ENCODE measurements at places on chromosomes 3 and 15.

GRCh38 chr3:172846103-172846561 is 95.6 kb downstream of the ECT2 start:
- DNase-seq: no peak

GRCh38 chr3:73866846-73867245 is 242.1 kb upstream of the PDZRN3 start:
- DNase-seq: no peak

- DNase-seq: no peak
Observed at GRCh38 chr3:116314476-116314875, 130.8 kb downstream of the LSAMP start.

DNA sequence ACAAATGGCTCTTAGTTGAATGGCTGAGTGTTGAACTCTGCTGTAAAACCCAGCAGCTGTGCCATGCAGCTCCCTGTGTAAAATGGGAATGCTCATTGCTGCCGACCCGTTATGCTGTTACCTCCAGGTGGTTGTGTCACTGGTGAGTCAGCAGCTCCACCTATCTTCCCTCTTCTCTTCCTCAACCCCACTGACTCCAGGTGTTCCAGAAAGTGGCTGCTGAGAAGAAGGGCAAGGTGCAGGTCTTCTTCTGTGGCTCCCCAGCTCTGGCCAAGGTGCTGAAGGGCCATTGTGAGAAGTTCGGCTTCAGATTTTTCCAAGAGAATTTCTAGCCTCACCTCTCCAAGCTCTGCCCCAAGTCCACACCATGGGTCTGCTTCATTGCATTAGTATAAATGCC is 41.9 kb downstream of the NOX5 start:
- no peak for DNase-seq

GRCh38 chr15:79659691-79660090 is 227.6 kb downstream of the MINAR1 start:
- DNase-seq: no peak

DNA sequence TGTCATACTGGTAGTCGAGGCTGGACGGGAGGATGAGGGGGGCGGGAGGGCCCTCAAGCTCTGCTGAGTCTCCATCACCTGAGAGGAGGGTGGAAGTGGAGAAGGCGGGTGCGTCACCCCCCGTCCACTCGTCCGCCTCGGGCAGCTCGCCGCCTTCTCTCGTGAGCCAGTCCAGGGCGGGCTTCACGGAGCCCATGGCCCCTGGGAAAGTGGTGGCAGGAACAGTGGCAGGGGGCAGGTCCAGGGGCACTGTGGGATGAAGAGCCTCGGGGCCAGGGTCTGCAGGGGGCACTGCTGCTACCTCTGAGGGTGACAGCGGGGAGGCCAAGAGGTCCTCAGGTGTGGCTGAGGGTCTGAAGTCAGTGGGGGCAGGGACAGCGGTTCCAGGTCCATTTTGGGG is 10.3 kb downstream of the PLXNB1 start:
- no peak for DNase-seq

DNA sequence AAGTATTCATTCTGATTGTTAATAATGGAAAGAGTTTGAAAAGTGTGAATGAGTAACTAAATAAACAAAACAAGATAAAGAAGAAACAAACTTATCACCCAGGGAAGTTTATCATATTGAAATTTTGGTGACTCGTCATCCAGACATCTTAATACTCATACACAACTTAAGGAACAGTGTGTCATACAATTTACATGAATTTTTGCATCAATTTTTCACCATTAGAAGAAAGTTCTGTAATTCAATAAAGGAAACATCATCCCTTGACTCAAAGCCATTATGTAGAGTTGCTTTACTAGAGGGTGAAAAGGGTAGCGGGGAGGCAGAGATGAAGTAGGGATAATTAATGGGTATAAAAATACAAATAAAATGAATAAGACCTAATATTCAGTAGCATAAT is 536.2 kb downstream of the GRM7 start:
- DNase-seq: no peak

DNA sequence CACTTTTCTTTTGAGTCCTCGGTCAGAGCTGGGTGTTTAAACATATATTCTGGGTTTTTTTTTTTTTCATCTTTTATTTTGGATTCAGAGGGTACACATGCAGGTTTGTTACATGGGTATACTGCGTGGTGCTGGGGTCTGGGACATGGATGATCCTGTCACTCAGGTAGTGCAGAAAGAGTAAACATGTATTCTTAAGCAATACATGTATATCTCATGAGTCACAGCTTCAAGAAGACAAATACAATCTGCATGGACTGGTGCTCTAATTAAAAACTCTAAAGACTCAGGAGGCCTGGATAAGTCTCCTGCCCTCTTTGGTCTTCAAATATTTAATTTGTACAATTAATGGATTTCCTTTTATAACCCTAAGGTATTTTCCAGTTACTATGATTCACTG is 50.6 kb upstream of the PHLDB2 start:
- DNase-seq: no peak

DNA sequence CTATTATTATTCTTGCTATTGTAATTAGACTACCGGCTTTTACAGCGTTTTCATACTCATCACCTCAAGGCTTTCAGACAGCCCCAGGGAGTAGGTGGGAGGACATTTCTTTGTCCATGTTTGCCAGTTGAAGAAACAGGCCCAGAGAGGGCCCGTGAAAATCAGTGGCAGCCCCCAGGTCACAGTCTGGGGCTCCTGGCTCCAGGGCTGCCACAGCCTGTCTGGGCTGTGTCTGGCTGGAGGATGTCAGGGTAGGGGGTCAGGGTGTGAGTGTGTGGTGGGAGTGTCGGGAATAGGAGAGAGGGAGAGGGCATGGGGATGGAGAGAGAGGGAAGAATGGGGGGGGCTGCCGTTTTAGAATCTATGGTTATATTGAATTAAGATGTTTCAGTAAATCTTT is 118.2 kb upstream of the TLE3 start:
- DNase-seq: no peak

DNA sequence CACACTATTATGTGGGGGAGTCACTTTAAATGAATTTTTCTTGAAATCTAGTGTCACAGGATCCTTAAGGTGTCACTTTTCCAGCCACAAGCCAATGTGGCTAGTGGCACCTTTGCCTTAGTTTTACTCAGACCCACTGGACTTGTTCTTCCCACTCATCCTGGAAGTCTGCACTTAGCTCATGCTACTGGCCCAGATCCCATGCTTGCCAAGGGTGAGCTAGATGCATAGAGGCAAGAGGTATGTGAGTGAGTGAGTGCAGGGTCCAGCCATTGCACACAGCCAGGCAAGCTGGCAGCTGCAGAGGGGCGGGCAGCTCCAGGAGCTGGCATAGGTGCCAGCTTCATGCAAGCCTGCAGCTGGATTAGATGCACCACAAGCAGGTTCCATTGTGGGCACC is 81.0 kb downstream of the CGGBP1 start:
- no peak for DNase-seq

- no peak for DNase-seq
Observed at GRCh38 chr3:131623431-131623830, 120.7 kb upstream of the MRPL3 start.

DNA sequence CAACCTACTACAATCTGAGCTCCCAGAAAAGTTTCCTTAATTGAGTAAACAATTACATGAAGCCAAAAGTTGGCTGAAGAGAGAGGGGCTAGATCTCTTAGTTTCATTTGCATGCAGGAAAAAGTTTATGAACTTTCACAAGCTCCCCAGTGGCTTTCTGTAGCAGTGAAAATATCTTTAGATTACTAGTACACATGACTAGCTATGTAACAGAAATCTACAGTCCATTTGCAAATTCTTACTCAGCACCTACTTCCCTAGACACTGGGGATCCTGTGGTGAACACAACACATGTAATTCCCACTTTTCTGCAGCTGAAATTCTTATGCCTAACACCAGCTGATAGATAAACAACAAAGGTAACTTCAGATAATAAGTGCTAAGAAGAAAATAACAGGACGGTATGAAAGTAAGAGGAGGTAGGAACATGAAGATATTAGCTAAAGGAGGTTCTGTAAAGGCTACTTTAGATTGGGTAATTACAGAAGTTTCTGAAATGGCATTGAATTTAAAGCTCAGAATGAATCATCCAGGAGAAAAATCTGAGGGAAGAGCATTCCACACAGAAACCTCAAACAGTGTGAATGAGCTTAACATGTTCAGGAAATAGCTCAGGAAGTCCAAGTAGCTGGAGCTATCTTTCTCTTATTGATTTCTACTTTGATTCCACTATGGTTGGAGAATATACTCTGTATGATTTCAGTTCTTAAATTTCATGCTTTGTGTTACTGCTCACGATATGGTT is 204.8 kb downstream of the MAGI1 start:
- no peak for DNase-seq

GRCh38 chr3:146507331-146508120 is 36.9 kb downstream of the PLSCR1 start:
- DNase-seq: no peak

GRCh38 chr3:78976200-78976599 is 791.6 kb downstream of the ROBO1 start:
- no peak for DNase-seq

GRCh38 chr3:137792626-137793271 is 28.6 kb downstream of the SOX14 start:
- DNase-seq: no peak

DNA sequence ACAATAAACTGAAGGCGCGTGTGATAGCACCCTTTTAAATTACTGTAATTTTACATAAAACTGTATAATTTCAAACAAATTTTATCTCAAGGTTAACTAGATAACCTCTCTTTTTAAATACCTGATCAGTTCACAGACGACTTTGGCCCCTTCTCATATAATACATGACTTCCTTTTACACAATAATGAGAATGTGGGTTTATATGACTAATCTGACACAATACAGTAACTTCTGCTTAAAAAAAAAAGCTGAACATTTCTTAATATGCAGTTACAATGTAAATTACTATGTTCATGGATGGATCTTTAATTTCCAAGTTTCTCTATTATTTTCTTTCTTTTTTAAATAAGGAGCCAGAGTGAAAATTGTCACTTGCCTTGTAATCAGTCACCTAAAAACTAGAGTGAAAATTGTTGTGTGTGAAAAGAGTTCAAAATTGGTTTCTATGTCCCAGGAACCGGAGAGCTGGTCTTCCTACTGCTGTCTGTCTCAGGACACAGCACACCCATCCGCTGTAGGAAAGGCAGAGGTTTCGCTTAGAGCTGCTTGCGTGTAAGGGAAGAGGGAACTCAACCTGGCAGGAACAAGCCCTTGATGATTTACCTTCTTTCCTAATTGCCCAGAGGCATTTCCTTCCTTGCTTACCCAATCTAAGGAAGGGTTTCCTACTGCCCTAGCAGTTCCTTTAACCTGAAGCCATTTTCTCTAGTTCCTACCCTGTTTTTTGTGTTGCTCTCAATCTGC is 33.3 kb downstream of the PLD1 start:
- DNase-seq: no peak

- no peak for DNase-seq
Observed at GRCh38 chr3:11245827-11246662, 26.2 kb upstream of the ATG7 start.

DNA sequence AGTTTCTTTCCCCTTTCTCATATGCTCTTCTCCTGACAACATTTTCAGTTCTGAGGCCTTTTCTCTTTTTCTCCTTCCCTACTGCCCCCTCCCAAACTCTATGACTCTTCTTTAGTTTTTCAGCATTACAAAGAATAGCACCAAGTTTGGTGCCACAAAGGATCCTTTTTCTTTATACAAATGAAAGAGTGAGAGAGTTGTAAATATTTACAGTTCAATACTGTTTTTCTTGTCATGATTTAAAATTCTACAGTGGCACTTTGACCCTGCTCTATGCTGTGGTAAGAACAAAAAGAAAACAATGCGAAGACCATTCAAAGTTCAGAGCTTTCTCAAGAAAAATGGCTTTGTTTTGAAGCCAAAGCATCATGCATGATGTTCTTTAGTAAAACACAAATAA is 667.9 kb upstream of the SGO1 start:
- DNase-seq: no peak

- no peak for DNase-seq
Observed at GRCh38 chr3:36743826-36744225, 20.5 kb downstream of the DCLK3 start.

DNA sequence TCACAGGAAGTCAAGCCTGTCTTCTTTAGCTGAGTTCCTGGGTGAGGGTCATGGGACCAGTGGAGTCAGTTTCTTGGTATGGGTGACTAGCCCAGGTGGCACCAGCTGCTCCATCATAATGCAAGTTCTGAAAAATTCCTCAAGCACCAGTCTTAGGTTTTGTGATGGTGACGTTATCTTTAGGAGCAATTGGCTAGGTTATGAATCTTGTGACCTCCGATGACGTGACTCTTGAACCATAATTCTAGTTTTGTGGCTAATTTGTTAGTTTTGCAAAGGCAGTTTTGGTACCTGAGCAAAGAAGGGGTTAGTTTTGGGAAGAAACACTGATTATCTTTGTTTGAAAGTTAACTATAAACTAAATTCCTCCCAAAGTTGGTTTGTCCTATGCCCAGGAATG is 608.4 kb downstream of the VGLL3 start:
- DNase-seq: no peak

- no peak for DNase-seq
Observed at GRCh38 chr3:171343693-171344092, 116.5 kb downstream of the TNIK start.

DNA sequence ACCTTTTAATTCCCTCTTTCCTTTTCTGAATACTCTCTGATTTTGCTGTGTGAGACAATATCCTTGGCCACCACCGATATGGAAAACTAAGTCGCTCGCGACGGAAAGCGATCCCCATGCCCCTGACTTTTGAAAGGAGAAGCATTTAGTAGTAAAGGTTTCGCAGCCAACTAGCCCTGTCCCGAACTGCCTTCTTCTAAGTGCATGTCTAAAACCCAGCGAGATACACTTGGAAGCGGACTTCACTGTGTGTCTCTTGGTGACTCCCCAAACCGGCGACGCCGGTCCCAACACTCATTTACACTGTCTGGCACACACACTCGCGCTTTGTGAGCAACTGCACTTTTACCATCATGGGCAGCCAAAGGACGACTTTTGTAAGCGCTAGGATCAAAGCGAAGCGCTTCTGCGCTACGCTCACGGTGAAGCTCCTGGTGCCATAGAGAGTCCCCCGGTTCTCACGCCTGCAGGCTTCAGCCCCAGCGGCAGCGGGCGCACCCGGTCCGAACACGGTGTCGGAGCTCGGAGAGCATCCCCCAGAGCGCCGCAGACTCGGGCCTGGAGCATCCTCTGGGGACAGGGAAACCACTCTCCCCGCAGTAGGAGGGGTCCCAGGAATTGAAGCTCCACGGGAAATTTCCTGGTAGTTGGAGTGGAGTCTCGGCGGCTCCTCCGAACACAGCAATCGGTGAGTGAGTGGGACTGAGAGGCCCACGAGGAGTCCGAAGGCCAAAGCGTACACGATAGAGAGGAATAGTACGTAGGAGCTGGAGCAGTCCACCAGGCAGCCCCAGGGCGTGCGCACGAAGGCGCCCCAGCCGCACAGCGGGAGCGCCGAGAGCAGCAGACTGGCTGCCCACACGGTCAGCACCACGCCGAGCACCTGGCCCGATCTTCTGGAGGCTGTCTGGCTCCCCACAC is 1.4 kb downstream of the GPR149 start:
- no peak for DNase-seq

DNA sequence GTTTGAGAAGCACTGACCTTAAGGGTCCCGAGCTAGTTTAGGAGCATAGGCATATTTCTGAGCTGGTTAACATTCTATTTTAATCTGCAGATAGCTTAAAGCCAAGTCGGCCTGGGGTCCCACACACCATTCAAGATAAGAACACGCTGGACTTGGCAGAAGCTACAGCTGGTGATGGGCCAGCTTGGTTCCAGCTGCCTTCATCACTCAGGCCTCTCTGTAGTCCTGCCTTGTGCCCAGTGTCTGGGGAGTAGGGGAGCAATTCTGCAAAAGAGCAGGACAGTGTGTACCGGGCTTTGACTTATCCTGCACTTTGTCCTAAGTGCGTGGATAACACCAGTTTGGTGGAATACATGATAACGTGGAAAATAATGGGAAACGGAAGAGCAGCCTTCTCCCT is 164.5 kb downstream of the MEGF11 start:
- no peak for DNase-seq
